ENCODE measurements at places on chromosomes 12 and 14. TPM values are rescaled to one million over a fixed set of nuclear protein-coding genes. Genes with fewer than 3 reads are reported as not detected.

EPYC gene
- total RNA-seq = not detected

FAIM2 gene
- not detected for total RNA-seq

SAMD15 gene
- 1.00 TPM for total RNA-seq

DNAI7 gene
- total RNA-seq = 0.15 TPM

ENDOU gene
- 0.37 TPM for total RNA-seq

NPFF gene
- not detected for total RNA-seq

DNA sequence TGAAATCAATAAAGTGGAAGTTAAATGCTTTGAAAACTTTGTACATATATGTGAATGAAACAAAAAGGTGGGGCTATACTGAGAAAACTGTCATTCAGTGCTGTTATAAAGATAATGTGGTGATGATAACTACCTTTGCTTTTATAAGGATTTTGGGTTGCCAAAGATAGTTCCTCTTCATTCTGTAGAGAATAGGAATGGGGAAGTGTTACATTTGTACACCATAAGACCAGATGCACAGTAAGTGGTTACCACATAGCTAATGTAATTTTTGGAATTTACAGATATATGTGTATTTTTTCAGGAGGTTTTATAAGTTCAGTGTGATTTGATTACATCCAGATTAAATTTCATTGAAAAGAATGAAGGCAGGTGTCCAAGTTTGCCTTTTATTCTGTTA, 18.1 kb downstream of the RAB21 start:
- no peak for DNase-seq

DNA sequence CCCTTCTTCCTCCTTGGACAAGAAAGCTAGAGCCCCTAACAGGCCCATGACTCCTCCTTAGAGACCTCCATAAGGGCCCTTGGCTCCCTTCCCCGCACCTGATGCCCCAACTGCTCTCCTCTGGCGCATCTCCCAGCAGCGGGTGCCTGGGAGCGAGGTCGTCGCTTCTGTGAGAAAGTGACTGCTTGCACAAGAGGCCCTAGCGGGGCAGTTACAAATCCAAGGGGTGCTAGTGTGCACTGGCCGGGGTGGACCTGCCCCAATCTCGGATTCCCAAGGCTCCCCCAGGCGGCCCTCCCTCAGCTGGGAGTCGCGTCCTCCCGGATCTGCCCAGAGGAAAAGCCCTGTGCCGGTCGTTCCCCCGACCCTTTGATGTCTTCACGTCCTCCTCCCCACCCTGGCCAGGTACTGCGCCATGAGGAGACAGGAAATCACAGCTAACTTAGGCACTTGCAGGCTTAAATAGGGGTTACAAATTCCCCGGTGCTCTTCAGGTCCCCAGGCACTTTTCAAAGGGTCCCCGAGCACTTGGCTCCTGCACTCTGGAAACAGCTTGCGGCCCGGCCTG, 2.8 kb downstream of the NKX2-8 start:
- DNase-seq = no peak

Measured in activated B cell treated with CpG ODN at 0.5 μM for 24 hours (primary cell).